Activated T-cell treated with anti-CD3 and anti-CD28 coated beads, Interleukin-2, amount 50 U/mL, for 72 hours (primary cell): ENCODE measurements at places on chromosomes 5 and 9.

GRCh38 chr5:173240091-173241050 lies 5.4 kb upstream of the NKX2-5 start:
- no peak for DNase-seq

DNA sequence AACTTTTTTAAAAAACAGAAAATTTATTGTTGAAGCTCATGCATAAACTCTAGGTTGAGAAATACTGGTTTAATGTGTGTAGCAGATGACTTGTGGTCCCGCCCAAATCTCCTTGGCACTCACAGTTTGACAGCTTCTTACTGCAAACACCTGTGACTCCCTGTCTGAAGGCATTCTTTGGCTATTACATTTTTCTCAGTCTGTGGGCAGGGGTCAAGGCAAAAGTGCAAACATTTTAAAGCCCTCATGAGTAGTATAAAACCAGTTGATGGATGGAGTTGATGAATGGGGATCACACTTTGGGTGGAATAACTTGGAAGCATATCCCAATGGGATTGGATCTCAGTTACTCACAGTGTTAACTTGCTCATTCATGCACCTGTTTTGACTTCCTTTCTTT lies 1007.0 kb upstream of the NUDT12 start:
- no peak for DNase-seq

DNA sequence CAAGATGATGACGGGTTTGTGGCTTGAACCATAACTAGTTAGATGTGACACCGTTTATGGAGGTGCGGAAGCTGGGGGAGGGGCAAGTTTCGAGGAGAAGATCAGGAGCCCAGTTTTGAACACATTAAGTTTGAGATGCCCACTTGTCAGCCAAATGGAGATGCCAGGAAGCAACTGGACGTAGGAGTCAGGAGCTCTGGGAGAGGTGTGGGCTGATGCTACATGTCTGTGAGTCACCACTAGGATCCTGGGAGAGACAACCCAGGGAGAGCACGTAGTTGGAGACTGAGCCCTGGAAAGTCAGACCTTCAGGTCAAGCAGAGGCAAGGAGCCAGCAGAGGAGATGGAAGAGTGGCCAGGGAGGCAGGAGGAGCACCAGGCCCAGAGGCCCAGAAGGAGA lies 48.8 kb upstream of the SLC25A51 start:
- no peak for DNase-seq

- DNase-seq = no peak
Measured at GRCh38 chr5:2751592-2752021, at the start of gene IRX2. Gene IRX2 (minus strand): TSS chr5:2751677. CDS start chr5:2751413, 264 bp downstream.

- no peak for DNase-seq
Measured at GRCh38 chr9:126591922-126592321, 21.8 kb upstream of the LMX1B start.

DNA sequence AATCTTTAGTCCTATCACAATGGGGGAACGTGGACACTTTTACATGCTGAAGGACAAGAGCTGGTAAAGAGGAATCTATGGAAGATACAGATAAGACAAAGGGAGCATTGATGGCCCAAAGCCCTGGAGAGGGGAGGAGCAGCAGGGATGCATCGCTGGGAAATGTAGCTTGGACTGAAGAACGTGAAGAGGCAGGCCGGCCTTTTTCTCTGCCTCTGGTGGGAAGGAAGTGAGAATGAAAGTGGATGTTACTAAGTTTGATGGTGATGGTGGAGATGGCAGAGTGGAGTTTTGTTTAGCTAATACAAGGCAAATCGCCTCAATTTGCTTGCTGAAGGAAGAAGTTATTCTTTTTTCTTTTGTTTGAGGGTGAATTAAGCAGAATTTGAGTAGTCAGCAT lies 124.6 kb upstream of the TAF11L2 start:
- no peak for DNase-seq

DNA sequence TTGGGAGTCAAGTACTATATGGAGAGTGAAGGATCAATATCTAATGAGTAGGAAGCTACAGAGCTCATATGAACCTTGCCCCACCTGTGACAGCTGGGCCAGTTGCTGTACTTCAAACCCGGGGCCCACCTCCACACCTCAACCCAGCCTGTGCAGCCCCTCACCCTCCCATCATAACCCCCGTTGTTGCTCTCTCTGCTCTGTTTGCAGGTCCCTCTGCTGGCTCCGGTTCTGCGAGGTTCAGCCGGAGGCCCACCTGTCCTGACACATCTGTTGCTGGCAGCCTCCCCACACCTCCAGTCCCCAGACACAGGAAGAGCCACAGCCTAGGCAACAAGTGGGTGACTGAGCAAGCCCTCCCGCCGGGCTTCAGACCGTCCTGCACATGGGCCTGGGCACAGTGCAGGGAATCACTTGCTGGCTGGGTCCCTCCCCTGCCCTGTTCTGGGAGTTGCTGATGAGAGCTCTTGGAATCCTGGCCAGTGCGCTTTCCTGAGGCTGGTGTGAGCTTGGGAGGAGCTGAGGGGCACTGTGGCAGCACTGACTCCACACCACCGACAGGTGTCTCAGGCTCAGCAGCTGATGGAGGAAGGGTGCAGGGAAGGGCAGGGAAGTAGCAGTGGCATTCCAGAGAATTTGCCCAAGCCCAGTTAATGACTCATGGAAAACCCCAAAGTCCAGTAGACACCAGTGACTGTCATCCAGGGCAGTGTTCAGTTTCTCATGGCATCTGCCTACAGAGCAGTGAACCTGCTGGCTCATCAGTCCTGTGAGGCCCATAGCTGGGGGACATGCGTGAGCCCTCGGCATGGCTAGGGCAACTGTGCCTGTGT lies 69.5 kb upstream of the GARNL3 start:
- no peak for DNase-seq

GRCh38 chr5:151039665-151040064 lies 19.3 kb downstream of the GPX3 start:
- DNase-seq = no peak

GRCh38 chr9:133895335-133895734 lies 96.8 kb downstream of the VAV2 start:
- no peak for DNase-seq

DNA sequence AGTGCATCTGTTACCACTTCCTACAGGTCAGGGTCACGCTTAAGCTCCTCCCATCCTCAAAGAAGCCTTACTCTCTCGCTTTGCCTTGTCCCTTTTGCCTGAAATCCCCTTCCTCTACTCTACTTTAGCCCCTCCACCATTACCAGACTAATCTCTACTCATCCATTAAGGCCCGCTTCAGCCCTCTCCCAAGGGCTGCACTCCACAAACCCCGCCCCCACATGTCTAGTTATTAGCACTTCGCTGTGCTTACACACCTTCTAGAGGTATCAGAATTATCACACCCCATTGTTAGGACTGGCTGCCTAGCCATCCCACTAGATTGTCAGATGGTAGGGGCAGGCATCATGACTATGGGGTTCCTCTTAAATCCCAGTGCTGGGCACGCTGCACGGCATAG lies 565.7 kb upstream of the WWC1 start:
- no peak for DNase-seq

- no peak for DNase-seq
Measured at GRCh38 chr9:92098638-92099037, 16.6 kb downstream of the SPTLC1 start.

DNA sequence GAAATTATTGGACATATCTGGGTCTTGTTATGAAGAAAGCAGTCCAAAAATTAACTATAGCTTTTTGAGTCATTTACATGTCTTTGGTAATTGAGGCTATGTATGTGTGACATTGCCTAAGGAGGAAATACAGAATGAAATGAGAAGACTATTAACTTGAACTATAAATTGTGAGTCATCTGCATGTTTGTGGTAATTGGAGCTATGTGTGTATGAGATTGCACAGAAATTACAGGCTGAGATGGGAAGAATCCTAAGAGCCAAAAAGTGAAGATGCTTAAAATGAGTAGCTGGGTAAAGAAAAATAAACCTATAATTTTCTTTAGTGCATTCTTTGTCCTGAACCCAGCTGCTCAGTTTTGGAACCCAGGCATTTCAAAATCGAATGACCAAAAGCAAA lies 747.6 kb upstream of the EDIL3 start:
- no peak for DNase-seq
